ENCODE measurements at places on chromosomes 2 and 18.
A peak's percentile ranks its signal among the peaks of the same experiment; 100 is the strongest.

GRCh38 chr18:62716619-62717168, 1.4 kb downstream of the PHLPP1 start:
- peak; percentile 45 for DNase-seq

- DNase-seq, result no peak
Observed at GRCh38 chr2:80001701-80002101, 302.9 kb downstream of the LRRTM1 start.

- no peak for DNase-seq
Observed at GRCh38 chr2:54212456-54212855, 43.6 kb downstream of the TSPYL6 start.

DNA sequence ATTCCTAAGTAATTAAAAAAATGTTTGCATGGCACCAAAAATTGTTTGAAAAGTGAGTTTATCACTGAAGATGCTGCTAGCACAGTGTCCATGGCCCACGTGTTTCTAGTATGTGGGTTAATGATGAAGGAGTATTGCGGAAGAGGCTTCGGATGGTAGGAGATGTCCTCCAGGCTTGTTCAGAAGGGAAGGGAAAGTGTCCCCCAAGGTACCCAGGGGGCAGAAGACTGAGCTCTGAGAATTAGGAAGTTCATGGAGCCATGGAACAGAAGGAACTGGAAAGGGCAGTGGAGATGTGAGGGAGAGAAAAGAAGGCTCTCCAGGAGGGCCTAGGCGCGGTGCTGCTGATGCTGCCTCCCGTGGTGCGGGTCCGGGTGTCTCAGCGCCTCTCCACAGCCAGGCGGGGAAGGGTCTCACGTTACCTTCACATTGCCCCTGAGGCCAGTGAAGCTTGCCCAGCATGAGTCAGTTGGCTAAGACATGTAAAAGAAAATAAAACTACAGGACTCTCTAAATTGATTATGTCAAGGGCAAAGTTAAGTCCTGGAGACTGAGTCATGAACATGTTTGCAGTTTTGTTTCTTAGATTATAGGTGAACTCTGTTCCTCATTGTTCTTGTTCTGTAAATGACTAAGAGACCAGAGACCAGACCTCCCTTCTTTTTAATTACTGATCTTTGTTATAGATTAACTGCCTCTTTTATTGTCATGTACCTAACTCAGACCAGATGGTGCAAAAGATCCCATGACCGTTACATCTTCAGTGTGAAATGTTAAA, 89.0 kb downstream of the MTCL1 start:
- DNase-seq, result no peak

- DNase-seq, result no peak
Observed at GRCh38 chr2:126506786-126507185, 149.2 kb upstream of the GYPC start.

DNA sequence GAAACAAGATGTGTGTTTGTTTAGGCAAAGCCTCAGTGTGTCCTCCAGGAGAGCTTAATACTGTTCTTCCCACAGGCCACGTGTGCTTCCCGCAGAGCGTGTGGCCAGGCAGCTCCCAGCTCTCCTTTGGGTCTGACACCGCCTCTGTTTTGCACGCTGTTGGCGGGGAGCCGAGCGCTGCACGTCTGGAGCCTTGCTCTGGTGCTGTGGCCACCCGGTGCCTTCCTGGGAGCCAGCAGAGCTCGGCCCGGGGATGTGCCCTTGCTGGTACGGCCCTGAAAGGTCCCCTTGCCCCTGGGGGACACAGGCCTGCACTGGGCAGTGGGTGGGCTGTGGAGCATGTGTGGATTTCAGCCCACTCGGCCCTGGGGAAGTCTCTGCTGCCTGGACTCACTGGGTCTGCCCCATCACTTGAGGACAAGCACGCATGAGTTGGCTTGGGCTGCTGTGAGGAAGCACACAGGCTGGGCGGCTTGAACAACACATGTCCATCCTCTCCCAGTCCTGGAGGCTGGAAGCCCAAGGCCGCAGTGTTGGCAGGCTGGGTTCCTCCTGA, 160.7 kb upstream of the HDAC4 start:
- DNase-seq, result no peak

DNA sequence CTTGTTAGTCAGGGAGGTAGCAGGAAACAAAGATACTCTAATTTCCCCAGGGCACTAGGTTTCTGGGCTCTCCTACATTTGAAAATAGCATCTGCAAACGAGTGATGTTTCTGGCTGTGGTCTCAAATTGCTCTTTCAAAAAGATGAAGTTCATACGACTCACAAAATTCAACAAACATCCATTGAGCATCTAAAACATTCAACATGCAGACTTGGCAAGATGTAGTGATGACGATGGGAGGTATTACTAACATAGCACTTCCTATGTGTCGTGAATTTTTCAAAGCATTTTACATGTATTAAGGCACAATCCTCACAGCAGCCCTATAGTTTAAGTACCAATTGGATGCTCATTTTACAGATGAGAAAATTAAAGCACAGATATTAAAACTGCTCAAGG, 5.2 kb downstream of the CCBE1 start:
- no peak for DNase-seq

DNA sequence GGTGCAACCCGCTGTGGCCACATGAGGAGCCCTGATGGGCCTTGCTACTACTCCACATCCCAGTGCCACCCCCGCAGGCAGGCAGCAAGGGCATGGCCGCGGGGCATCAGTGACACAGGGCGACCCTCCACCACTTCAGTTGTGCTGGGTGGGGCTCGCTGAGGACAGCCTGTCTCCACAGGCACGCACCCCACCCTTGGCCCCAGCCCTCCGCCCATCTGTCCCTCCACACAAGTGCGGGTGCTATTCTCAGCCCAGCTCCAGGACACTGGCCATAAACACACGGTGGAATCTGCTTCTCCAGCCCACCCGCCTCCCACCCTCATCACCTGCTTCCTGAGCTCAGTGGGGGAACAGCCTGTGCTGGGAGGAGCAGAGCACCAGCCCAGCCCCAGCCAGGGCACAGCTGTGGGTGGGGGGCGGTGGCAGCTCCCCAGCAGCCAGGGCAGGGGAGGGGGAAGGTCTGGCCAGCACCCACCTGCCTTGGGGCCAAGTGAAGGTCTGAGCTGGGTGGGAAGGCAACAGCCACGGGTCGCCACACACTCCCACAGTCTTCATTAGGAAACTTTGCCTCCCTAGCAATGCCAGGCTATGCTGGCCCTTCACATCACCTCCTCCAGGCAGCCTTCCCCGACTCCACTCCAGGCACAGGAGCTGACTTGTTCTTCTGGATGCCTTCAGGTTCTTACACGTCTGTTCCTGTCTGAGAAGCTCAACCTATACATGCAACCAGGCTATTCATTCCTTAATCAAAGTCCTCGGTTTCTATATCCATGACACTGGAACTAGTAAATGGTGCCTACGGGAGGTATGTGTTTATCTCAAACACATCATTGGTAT, 16.5 kb downstream of the BIN1 start:
- DNase-seq, result no peak

DNA sequence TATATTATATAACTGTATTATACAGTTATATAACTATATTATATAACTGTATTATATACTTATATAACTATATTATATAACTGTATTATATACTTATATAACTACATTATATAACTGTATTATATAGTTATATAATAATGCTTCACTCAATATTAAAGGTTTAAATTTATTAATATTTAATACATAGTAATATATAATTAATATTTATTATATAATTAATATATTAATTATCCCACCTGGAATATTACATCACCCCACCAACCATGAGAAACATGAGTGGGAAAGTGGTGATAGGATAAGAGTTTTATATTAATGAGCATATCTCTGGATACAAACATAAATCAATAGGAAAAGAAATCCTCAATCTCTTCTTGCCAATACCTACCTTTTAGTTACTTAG, 487.1 kb upstream of the LRRTM4 start:
- DNase-seq, result no peak

Measured in progenitor cell of endocrine pancreas (in vitro differentiated cells).